SHP77 (cell line): ENCODE measurements at places on chromosomes 1 and 21.

DNA sequence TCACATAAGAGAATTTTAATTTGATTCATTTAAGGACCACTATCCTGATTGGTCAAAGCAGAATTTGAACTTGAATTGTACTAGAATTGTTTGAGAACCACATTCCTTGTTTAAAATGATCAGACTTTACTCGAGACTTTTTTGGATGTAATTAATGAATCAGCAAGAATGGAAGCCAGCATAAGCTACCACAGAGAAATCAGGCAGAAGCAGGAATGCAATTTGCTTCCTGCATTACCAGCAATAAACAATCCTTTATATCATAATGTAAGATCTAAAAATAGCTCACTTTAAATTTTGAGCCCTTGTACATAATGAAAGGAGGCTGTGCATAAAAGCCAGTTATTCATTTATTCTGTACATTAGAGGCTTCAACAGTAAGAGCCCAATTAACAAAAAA lies 119.8 kb upstream of the BACE2 start:
- no peak for DNase-seq

DNA sequence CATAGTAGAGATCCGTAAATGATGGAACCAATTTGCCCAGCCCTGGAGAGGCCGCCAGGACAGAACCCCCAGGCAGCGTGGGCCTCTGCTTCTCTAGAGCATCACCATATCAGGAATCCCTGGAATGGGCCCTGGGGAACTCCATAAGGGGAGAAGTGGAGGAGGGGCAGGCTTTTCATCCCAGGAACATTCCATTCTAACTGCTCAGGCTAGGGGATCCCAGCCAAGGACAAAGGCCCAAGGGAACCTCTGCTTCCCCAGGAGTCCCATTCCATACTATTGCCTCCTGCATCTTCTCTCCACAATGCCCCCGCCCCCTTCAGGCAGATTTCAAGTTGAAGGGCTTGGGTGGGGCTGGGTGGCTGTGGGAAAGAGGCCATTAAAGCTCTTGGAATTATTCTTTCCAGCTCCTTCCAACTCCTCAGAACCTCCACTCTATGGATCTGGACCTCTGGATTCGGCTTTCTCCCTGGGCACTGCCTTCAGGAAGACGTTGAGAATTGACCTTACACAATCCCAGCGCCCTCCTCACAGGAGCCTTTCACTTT lies 6.0 kb downstream of the TRNP1 start:
- DNase-seq, result no peak

- no peak for DNase-seq
Measured at GRCh38 chr1:246722720-246723119, 1.5 kb upstream of the SCCPDH start.

- no peak for DNase-seq
Measured at GRCh38 chr1:33637846-33638440, 165.5 kb downstream of the ZSCAN20 start.
